SK-N-DZ (cell line): ENCODE measurements at places on chromosomes 16 and 17.

DNA sequence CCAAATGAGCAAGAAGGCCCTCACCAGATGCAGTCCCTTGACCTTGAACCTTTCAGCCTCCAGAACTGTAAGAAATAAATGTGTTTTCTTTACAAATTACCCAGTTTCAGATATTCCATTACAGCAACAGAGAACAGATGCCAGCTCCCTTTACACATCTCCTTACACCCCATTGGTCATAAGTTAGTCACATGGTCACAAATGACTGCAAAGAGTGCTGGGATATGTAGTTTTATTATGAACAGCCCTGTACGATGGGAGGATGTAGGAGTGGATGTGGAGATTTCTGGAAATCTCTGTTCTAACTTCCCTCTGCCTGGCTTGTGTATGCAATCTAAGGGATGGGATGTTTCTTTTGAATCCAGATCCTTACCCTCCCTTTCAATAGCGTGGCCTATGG is 13.3 kb upstream of the RPL38 start:
- peak; percentile 83 for DNase-seq

- peak; percentile 57 for DNase-seq
These were observed 48.5 kb downstream of the RAI1 start for GRCh38 chr17:17729620-17730249.

- DNase-seq, result no peak
These were observed 19.2 kb downstream of the TMEM114 start for GRCh38 chr16:8571061-8571596.

- no peak for DNase-seq
These were observed 44.8 kb downstream of the PITPNC1 start for GRCh38 chr17:67421869-67422273.

DNA sequence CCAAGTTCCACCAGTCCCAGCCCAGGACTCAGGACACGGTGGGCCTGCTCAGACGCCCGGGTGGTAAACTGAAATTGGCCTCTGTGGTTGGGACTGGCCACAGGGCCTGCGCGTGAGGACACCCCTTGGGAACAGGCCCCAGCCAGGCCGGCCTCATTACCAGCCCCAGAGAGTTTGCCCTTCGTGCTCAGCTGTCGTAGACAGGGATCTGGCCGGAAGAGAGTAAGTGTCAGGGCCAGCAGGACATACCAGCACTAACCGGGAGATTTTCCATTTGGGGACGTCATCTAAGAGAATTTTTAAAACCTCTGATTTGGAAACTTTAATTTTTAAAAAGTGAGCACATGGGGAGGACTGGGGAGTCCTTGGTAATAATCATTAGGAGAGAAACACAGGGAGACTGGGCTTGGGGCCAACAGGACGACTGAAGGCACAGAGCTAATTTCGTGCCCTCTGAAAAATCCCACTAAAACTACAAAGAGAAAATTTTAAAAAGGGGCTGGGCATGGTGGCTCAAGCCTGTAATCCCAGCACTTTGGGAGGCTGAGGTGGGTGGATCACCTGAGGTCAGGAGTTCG is 2.4 kb upstream of the RBFOX3 start:
- no peak for DNase-seq

GRCh38 chr17:82012261-82012639 is 10.4 kb downstream of the CENPX start:
- no peak for DNase-seq

- DNase-seq, result no peak
These were observed 241.4 kb downstream of the PMP22 start for GRCh38 chr17:15023589-15024336.

GRCh38 chr17:69815406-69815805 is 259.6 kb upstream of the KCNJ16 start:
- no peak for DNase-seq

- DNase-seq, result no peak
These were observed 25.3 kb downstream of the FAM117A start for GRCh38 chr17:49738456-49739163.

GRCh38 chr16:19776147-19776546 is 58.1 kb downstream of the IQCK start:
- DNase-seq, result no peak

DNA sequence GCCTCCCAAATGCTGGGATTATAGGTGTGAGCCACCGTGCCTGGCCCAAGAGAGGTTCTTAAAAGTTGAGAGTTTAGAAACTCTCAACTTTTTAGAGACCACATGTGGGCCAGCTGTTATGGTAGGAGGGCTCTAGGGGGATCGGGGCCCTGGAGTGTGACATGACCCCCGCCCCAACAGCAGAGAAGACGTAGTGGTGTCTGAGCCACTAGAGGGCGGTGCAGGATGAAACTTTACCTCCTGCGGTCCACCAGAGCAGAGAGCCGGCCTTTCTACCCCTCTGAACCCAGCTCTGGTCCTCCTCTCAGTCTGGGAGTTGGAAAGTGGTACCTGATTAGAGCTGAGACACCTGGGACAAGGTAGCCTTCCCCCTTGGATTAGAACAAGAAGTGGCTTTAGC is 7.4 kb downstream of the CDK5RAP3 start:
- DNase-seq, result peak; percentile 86

DNA sequence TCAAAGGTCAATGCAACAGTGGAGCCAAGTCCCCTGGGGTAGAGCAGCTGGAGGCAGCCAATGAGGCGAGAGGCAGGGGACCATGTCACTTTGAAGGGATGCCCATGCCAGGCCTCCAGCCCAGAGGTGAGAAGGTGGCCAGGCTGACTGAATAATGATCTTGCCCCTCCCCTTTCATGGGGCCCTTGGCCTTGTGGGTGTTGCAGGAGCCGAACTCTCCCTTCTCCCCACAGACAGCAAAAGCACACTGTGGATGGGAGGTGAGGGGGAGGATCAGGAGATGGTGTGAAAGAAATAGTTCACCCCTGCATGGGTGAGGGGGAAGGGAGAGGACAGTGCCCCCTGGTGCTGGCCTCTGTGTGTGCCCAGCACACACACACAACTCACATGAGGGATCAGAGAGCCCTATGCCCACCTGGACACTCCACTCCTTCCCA is 15.8 kb upstream of the TBX21 start:
- no peak for DNase-seq

GRCh38 chr16:27239026-27239425 is 29.5 kb downstream of the NSMCE1 start:
- DNase-seq, result no peak

GRCh38 chr16:4370570-4371356 is 885 bp upstream of the VASN start:
- no peak for DNase-seq

DNA sequence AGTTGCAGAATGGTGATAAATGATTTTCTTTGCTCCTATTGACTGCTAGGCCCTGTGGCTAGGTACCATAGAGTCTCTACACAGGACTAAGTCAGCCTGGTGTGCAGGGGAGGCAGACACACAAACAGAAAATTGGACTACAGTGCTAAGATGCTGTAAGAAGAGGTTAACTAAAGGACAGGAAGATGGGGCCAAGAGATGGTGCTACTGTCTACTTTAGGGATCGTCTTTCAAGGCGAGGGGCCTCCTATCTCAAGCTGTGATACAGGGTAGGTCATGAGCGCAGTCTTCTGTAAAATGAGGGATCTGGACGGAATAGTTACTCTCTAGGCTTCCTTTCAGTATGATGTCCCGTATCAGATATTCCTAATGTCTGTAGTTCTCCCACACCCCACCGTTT is 817 bp downstream of the NME1 start:
- DNase-seq, result no peak

DNA sequence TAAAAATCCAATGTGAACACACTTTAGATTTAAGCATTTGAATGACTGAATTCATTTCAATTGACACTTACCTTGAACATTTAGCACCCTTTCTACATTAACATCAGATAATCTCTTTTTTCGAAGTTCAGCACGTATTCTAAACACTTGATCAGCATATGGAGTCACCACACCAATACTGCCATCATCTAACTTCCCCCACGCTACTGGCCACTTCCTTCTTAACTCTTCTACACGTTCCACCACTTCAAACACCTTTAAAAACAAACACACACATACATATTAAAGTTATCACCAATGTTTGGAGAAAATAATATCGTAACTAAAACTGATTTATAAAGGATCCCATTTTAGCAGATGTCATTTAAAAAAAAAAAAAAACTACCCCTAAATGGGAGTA is 93.5 kb downstream of the CACNG1 start:
- DNase-seq, result no peak

DNA sequence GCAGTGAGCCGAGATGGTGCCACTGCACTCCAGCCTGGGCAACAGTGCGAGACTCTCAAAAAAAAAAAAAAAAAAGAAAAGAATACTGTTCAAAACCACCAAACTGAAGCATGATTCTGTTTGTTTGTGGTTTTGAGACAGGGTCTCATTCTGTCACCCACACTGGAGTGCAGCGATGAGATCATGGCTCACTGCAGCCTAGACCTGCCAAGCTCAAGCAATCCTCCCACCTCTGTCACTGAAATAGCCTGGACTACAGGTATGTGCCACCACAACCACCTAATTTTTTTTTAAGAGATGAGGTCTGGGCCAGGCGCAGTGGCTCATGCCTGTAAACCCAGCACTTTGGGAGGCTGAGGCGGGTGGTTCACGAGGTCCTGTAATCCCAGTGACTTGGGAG is 4.3 kb downstream of the SUMO2 start:
- DNase-seq, result no peak

GRCh38 chr16:84485255-84486010 is 19.0 kb downstream of the MEAK7 start:
- DNase-seq, result no peak

DNA sequence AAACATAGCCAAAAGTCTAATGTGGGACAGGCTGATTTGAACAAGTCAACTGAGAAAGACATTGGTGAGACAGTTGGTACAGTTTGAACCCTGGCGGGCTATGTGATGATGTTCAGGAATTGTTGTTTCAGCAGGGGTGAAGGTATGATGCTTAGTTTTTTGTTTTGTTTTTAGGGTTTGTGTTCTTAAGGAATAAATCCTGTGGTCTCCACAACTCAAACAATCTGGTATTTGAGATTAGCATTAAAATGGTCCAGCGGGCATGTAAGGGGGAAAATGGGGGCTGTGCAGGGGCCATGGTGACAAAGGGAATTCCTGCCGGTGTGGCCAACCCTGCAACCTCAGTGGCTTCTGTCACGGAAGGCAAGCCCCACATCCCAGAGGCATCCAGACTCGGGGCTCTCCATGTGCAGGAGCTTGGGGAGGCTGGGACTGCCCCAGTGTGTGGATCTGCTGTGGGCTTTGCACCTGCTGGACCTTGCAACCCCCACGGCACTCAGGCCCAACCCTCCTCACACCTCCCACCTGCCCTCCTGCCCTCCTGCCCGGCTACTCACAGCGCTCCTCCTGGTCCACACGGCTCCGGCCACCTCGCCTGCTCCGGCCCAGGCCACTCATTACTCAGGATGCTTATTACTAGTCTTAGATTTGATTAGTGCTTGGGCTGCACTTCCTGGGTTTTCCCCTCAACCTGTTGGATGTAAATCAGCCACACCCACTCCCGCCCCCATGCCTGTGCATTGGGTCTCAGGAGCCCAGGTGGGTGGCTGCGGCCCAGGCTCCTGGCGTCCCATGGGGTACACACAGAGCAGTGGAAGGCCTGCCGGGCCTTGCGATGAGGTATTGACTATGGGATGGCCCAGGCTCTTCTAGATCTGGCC is at the start of gene TNFRSF13B:
Gene TNFRSF13B, minus strand, starts transcription at position 661 of the 881 bp plus-strand sequence. Its CDS starts 43 bp downstream, at position 618.
- DNase-seq, result no peak
